Astrocyte (in vitro differentiated cells and primary cell): ENCODE measurements at places on chromosomes 13 and 19.

- DNase-seq: no peak
Observed at GRCh38 chr19:33389421-33390100, 16.1 kb downstream of the CEBPG start.

DNA sequence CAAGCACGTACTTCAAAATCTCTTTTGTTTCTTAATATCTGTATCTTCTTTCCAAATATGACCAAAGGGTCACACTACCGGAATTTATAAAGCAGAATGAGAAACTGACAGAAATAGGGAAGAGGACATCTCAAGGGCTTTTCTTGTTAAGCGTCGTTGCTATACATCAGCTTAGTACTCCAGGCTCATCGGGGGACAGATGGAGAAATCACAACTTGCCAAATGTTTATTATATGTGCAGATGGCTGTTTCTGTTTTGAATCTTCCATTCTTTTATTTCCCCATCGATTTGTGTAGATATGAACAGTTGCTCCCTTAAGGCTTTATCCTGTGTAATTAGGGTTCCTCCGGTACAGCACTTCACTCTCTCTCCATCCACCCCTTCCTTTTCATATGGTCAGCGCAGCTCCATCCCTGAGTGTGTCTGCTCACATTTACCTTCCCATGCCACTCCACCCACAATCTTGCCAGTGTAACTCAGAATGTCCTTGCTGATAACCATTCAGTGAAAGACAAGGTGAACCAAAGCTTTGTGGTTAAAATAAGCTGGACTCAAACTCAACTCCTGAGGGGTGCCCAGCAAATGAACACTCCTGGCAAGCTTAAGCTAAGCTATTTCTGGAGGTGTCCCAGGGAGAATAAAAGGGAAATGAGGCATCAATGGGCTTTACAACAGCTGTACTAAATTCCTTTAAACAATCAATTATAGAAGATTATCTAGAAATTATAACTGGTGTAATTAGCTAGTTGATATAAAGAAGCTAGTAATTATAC is 51.3 kb downstream of the TBC1D4 start:
- no peak for DNase-seq

DNA sequence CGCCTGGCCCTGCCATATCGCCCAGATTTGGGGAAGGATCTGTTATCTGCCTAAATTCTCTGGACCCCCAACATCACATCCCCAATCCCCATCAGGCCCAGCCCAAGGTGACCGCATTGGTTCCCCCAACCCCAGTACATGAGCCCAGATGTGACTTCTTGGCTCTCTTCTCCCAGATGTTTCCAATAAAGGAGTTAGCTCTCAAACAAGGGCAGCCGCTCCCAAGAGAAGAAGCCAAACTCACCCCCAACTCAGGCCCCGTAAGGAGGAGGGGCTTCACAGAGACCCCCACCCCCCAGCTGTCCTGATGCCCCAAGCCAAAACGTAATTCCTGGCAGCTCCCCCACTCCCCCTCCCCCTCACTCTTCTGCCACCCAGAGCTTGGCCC is 6.9 kb downstream of the FBN3 start:
- DNase-seq: no peak

DNA sequence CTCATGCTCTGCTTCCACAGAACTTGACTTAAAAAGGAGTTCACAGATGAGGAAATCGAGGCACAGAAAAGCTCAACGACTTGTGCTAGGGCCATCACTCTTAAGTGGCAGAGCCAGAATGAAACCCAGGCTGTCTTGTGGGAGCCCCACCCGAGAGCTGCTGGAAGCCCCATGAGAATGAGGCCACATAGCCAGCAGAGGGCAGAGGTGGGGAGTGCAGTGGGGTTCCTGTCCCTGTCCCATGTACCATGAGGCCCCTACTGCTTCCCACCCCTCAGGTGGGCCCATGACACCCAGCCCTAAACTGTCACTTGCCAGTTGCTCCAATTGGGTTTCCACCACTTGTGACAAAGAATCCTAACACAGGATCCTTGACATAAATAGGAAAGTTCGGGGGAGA is 175.9 kb downstream of the IRS2 start:
- DNase-seq: no peak

DNA sequence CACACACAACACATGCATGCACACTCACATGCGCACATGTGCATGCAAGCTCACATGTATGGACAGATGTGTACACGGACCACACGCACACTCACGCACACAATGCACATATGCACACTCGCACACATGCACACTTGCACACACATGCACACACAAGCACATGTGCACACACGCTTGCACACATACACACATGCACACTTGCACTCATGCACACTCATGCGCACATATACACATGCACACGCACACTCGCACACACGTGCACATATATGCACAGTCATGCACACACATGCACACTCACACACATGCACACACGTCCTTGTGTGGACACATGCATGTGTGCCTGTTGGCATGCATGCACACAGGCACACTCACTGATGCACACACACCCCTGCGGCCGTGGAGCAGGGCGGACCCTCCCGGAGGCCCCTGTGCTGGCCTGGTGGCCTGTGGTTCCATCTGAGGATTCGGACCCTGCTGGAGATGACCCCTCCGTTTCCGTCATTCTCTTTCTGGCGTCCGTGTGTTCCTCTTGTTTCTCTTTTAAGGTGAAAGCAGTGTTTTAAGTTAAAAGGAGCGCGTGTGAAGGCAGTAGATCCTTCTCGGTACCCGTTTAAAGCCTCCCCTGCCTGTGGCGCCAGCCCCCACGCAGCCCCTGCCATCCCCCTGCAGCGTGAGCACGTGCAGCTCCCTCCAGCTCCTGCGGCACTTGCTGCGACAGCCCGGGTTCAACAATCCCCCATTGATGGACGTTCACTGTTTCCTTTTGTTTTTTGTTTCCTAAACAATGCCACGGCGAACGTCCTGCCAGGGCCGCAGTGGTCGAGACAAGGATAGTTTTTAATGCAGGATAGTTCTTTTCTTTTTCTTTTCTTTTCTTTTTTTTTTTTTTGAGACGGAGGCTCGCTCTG is 5.6 kb downstream of the NDUFS7 start:
- no peak for DNase-seq

GRCh38 chr13:50250401-50250800 is 235.2 kb downstream of the KCNRG start:
- DNase-seq: no peak

DNA sequence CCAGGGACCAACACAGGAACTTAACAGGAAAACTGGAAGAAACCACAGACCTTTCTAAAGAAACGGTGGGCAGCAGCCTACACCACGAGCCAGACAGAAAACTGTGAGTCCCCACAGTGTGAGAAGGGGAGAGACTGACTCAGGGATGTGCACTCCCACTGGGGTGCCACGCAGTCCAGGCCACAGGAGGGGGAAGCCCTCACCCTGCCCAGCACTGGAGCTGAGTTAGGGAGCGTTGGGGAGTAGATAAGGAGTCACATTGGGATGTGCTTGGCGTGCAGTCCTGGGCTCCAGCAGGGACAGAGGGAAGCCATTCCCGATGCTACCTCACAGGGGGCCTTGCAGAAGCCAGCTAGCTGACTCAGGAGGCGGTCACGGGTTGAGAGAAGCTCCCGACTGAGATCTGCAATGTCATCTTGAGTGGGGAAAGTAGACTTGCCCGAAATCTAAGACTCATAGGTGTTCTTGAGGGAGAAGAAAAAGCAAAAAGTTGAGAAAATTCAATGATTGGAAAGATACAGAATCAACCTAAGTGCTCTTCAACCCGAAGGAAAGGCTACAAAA is 17.3 kb downstream of the SIGLEC8 start:
- DNase-seq: no peak

DNA sequence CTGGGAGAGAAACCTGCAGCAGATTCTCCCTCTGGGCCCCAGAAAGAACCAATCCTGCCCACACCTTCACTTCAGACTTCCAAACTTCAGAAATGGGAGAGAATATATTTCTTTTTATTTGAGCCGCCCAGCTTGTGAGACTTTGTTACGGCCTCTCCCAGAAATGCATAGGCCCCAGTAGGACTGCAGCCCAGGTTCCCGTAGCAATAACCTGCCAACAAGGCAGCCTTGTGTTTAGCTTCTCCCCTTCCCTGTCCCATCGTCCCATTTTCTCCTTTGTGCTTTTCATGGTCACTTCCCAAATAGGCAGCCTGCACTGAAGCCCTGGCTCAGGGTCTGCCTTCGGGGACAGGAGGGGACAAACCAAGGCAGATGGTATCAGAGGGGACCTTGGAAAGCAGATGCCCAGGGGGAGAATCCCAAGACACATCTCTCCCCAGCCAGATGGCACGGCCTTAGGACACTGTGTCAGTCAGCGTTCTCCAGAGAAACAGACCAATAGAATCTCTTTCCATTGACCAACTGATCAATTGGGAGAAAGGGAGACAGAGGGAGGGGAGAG is 3.7 kb upstream of the ARHGEF7 start:
- DNase-seq: no peak

GRCh38 chr19:47228168-47228936 is 2.6 kb downstream of the BBC3 start:
- DNase-seq: no peak

DNA sequence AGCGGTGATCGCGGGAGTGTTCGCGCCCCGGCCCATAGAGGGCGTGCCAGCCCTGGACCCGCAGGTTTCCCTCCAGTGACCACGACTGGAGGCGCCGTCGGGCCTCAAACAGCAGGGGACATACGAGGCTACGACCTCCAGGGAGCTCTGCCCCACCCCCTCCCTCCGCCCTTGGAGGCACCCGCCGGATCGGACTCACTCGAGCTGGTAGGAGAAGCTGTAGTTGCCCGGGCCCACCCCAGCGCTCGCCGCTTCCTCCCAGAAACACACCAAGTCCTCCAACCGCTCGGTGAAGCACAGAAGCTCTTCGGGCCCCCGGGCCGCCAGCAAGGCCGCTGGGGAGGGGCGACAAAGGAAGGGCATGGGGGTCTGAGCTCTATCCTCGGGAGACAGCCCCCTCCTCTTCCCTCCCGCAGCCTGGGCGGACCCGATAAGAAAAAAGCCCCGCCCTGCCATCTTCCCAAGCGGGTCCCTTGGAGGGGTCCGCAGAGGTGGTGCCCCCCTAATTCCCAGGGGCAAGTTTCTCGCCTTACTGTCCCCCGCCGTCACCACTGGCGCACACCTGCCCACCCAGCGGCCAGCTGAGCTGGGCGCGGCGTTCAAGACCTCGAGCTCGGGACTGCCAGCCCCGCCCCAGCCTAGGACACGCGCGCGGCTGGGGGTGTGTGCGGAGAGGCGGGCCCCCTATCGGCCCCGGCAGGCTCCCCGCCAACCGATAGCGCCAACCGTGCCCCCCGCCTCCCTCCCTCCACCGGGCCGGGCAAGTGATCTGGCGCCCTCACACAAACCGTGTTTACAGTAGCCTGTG is 1.0 kb downstream of the EPOR start:
- no peak for DNase-seq
